ENCODE measurements at places on chromosomes 6 and 20.

DNA sequence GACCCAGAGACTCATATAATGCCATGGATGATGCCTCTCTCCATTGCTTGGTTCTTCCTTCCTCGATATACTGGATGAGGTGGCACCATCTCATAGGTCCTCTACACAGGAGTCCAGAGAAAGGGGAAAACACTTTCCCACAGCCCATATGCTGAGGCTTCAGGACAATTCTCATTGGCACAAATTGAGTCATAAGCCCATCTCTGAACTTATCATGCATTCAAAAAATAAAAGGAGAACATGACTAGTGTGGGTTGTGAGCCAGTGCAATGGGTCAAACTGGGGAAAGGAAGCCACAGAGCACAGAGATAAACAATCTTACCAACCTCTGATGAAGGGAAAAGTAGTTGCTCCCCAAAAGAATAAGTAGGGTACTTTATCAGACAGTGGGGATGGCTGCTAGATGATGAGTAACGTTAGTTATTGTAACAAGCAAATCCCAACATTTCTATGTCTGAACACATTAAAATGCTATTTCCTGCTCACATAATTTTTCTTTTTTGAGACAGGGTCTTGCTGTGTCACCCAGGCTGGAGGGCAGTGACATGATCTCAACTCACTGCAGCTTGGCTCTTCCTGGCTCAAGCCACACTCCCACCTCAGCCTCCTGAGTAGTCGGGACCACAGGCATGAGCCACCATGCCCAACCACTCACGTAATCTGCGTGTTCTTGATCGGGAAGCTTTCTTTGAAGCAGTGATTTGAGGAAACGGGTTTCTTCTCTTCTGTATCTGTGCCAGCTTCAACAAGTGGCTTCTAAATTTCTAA lies 27.0 kb downstream of the SOD2 start:
- no peak for DNase-seq

DNA sequence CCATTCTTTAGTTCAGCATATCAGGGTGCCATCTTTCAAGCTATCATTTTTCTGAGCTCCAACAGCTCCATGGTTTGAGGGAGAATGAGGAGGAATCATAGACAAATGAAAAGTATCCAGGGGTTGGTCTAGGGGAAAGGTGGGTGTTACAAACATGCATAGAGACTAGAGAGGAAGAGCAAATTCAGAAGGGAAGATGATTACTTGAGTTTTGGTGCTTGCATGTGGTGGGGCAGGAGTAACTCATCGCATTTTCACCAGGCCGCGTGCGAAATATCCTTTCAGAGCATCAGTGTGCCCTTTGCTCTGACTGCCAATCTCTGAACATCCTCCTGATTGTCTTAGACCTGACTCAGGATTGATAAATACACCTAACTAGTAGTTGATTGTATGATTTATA lies 7.7 kb upstream of the BICRAL start:
- DNase-seq = no peak

DNA sequence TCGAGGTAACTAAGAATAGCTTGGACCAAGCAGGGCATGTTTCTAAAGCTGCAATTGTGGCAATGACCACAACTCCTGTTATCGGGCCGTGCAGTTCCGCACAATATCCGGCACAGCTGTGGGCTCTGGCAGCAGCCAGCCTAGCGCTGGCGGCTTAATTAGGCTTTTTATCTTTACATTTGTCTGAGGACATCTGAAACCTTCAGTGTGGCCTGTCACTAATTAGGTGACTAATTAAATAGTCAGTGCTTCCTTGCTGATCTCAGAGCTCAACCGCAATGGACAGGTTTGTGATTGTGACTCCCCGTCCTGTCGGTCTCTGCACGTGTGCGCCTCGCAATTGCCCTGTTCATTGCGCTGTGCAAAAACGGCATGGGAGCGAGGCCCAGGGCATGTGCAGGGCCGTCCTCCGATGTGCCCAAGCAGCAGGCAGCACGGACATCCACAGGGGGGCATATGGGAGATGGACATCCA lies 134.8 kb upstream of the INSM1 start:
- DNase-seq = no peak

DNA sequence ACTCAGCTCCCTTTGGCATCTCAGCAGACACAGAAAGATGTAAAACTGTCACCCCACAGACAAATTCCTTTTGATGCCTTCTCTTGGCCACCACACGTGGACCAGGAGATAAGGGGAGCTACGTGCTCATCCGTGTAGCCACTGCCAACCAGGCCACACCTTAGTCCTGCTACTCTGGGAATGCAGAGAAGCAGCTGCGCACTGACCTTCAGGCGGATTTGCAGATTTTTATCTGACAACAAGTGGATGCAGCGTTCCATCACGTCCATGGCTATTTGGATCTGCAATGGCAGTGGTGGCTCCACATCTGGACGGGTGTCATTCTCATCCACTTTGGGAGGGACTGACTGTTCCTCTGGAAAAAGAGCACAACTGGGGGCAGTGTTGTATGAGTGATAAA lies 30.8 kb downstream of the TTI1 start:
- DNase-seq = no peak

GRCh38 chr20:4775322-4776078 lies 53.8 kb downstream of the PRND start:
- no peak for DNase-seq

DNA sequence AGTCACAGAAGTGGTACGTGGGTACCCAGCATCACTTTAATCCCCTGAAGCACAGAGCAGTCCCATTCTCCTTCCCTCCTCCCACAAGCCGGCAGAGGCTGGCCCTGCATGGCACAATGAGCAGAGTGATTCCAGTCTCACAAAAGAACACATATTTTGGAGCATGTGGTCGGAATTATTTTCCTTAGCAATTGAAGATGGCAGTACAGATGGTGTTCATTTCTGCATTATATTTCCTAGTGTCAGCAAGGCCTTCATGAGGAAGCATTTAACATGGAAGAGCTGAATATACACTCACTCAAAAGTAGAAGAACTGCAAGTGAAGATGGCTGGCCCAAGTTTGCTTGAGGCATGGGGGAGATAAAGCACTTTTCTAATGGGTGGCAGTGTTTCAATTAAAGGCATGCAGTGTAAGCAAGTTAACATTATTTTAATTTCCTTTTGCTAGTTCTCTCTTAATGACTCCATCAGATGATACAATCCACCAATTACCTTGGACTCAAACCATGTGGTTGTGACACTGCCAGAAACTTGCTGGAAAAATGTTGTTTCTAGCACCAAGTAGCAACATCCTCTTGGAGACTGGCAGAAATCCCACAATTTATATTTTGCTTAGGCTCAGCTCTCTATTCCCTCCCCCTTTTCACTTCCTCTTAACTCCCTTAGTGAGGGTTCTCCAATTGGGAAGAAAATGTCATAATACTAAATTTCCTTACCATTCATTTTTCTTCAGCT lies 74.4 kb downstream of the ARHGAP18 start:
- DNase-seq = no peak

DNA sequence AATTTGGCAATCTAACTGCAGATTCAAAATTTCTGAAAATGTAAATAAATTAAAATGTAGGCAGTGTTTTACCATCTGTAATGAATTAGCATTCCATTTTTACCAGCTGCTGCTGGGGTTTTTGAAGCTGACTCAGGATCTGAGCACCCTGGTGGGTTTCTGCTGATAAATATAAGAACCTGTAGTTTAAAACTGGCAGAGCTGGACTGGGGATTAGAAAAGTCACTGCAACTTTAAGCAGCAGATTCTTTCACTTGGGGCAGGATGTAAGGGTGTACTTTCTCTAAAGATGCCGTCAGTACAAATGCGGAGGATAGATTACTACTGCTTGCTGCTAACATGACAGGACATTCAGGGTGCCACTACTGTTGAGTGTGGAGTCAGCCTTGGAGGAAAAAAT lies 341.8 kb downstream of the CDKAL1 start:
- DNase-seq = no peak

DNA sequence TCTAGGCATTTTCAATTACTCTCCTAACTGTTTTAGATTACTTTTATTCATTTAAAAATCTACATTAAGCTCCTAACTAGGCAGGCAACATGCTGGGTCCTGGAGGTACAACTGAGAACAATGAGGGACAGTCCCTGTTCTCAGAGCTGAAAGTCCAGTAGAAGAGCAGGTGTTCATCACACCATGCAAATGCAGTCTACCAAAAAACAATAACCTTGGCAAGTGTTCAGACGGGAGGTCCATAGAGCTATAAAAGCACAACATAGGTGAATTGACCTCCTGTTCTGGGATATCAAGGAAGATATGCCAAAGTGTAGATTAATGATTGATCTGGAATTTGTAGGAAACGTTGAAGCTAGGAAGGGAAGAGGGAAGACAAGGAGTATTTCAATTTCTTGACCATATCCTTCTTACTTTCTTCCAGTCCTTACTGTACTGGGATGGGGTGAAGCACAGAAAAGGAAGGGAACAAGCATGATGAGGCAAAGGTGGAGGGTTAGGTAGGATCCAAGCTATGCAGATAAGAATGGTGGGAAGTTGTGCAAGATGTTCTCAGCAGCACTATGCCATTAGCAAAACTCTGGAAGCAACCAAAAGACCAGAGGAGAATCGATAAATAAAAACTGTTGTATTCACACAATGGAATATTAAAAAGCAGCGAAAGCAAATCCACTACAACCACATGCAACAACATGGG lies 485.7 kb upstream of the JARID2 start:
- no peak for DNase-seq

- DNase-seq = peak; percentile 90
Measured at GRCh38 chr6:39865011-39865888, 69.0 kb downstream of the MOCS1 start.

DNA sequence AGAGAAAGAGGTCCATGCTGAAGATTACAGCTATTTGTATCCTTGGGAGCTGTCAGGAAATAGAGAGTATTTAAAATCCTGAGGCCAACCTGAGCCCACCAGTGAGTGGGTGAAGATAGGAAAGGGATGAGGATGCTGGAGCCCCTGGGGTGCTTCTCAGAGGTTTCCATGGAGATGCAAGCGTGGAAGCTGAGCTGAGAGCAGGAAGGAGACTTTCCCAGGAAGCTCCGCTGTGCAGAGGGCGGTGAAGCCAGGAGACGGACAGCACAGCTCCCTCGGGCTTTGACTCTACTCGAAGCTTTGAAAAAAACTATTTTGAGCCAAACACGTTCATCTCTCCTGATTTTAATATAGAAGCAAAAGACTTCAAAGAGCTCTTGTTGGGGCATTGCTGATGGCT lies 222.1 kb downstream of the SMOC2 start:
- DNase-seq = no peak

DNA sequence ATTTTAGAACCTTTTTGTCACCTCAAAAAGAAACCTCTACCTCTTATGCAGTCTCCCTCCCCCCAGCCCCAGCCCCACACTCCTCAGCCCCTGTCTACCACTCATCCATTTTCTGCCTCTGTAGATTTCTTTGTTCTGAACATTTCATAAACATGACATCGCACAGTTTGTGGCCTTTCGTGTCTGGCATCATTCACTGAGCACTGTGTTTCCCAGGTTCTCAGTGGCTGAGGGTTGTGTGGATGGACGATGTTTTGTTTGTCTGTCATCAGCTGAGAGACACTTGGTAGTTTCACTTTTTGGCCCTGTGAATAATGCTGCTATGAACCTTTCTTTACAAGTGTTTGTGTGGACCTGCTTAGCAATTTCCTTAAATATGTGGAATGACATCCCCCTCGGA lies 64.5 kb downstream of the FAM120B start:
- no peak for DNase-seq

All from iPS-NIHi11 (cell line).